ENCODE measurements at places on chromosomes 13 and 19.
A peak's percentile ranks its signal among the peaks of the same experiment; 100 is the strongest.

DNA sequence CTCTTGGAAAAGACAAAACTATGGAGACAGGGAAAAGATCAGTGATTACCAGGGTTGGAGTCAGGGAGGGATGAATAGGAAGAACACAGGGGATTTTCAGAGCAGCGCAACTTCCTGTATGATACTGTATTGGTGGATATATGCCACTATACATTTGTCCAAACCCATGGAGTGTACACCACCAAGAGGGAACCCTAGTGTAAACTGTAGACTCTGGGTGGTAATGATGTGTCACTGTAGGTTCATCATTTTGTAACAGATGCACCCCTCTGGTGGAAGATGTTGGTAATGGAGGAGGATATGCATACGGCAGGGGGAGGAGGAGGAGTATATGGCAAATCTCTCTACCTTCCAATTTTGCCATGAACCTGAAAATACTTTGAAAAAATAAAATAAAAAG lies 68.1 kb downstream of the UFM1 start:
- no peak for DNase-seq

DNA sequence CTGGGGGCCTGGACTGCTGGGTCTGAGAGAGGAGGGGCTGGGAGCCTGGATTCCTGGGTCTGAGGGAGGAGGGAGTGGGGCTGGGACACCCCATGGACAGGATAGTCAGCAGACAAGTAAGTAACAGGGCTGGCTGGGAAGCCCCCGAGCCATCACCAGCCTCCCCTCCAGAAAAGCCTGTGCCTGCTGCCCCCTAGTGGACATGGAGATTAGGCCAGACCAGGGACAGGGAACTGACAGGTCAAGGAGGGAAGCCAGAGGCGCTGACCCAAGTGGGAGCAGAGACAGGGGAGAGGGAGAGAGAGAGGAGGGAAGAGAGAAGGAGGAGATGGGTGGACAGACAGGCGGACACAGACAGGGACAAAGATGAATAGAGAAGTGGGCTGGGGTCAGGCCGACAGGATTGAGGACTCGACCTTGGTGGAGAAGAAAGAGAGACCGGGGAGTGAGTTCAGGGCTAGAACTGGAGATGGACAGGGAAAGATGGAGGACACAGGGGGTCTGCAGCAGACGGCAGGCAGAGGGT lies 6.7 kb upstream of the ERFL start:
- DNase-seq = peak; percentile 55

- DNase-seq = no peak
Measured at GRCh38 chr13:84903391-84903790, 895.8 kb downstream of the SLITRK6 start.

DNA sequence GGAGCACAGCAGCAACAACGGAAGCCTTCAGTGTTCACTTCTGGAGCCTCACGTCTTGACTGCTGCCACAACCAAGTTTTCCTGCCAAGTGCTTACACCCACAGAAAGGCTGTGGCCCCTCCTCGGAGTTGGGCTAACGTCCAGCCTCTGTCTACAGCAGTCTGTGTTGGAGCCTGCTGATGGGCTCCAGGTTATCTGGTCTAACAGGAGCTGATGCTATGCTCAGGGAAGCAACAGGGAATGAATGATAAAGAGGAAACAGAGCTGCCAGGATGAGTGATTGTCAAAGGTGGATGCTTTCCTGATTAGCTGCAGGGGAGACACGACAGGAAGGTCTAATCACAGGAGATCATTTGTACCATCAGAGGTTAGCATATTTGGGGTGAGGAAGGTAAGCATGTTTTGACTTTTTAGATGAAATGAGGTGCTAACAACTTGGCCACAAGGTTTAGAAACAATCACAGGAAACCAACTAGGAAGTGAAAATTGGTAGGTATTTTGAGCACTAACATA lies 53.8 kb upstream of the RCBTB2 start:
- DNase-seq = no peak

- no peak for DNase-seq
Measured at GRCh38 chr13:46504036-46504435, 48.9 kb upstream of the LRCH1 start.

DNA sequence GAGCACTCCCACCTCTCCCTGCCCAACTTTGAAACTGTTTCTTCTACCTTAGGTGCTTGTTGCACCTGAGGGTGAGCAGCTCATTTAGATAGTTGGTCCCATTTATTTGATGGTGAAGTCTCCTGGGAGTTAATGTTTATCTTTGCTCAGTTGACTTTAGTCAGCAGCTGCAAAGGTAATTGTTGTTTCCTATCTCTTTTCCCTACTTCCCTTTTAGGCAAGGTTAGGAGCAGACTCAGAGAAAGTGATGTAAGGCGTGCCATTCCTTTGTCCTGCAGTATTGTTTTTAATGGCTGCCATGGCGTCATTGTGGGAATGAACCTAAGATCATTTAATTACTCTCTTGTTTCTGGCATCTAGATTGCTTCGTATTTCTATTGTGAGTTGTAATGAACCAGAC lies 11.6 kb downstream of the AKAP11 start:
- DNase-seq = no peak
